Stimulated activated CD4-positive, alpha-beta T cell treated with anti-CD3 and anti-CD28 coated beads, Interleukin-1b, Interleukin-23, amount 100 ng/mL, for 1 hour (primary cell): ENCODE measurements at places on chromosomes 6 and 20.

GRCh38 chr20:42173440-42173839, 555.3 kb upstream of the CHD6 start:
- no peak for DNase-seq

DNA sequence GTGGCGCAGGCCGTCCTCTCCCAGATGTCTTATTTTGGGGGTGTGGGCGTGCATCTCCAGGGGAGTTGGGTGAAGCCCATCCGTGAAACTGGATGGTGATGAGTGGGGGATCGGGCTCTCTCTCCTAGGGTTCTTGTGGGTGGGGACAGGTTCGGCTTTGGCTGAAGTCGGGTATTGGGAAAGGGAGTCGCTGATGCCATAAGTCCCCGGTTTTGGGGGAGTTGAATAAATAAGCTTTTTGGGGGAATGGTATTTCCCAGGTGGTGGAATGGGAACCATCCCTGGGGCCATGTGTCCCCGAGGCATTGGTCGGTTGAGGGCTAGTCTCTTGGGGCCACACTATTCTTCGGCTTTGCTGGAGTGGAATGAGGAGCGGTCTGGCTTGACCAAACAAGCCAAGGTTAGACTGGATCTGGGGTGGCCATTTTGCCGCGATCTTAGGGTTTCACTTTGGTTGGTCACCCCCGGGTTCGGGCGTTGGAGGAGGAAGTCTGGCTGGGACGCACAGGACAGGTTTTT, 481 bp downstream of the ZNF133 start:
- no peak for DNase-seq

DNA sequence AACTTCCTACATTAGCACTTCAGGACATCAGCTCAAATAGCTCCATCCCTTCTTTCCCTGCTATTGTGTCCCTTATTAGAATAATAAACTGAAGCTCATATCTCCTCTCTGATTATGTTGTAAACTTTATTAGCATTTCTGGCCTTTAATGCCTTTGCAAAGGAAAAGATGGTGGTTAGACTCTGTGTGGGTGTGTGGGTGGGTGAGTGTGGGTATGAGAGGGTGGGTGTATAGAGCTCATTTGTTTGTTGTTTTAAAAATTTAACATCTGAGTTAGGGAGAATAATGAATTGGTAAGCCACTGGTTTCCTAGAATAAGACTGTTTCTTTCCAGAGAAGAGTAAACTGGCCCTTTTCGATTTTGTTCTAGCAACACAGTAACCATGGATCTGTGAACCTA, 70.6 kb upstream of the L3MBTL3 start:
- no peak for DNase-seq

GRCh38 chr6:111265842-111266241, 178.5 kb downstream of the SLC16A10 start:
- DNase-seq, result no peak

DNA sequence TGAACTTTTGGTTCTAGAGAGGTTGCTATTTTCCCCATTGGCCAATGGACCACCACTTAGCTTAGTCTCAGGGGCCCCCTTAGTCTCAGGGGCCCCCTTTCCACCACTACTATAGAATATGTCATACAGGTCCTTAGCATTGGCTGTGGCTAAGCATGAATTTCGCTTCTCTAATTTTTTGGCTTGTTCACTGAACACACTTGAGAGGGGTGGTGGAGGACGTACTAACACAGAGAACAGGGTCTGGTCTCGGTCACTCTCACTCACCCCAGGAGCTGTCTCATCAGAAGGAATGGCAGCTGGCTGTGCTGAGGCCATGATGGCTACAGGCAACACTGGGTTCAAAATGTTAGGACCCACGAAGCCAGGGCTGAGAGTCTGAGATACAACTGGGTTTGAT, 30.3 kb downstream of the ZNF318 start:
- DNase-seq, result no peak

- DNase-seq, result no peak
These were observed 111.6 kb downstream of the RTN4IP1 start for GRCh38 chr6:106517706-106518105.

DNA sequence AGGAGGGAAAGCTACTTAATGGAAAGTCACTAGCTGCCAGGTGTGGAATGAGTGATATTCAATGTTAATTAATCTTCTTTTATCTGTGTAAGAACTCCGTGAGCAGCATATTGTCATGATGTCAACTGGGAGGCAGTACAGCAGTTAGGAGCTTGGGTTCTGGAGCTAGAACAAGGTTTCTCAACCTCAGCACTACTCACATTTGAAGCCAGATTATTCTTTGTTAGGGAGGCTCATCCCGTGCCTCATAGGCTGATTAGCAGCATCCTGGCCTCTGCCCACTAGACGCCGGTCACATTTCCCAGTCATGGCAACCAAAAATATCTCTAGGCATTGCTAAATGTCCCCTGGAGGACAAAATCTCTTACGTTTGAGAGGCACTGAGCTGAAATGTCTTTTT, 41.2 kb downstream of the BCAS1 start:
- DNase-seq, result no peak

GRCh38 chr6:79146421-79146820, 68.4 kb upstream of the PHIP start:
- DNase-seq, result no peak

GRCh38 chr6:149026530-149026942, 279.7 kb downstream of the UST start:
- DNase-seq, result no peak

GRCh38 chr20:10927011-10927583, 253.3 kb upstream of the JAG1 start:
- DNase-seq, result no peak
